ENCODE measurements at places on chromosomes 6 and 20.

DNA sequence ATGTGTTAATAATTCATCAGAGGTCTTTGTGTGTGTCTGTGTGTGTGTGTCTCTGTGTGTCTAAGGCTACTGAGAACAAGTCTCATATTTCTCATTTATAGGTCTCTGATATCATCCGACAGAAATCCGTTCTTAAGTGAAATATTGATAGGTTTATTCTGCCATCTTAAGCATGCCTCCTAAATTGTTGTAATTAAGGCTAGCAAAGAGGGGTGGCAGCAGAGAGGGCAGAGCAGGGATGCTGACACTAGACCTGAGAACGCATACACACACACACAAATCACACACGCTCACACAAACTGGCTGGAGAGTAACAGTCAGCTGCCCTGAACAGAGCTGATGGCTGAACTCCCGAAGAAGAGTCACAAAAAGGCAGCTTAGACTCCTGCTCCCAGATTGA is 84.9 kb upstream of the LRFN2 start:
- no peak for DNase-seq

- no peak for DNase-seq
Measured at GRCh38 chr6:110856296-110856695, 18.3 kb upstream of the AMD1 start.

DNA sequence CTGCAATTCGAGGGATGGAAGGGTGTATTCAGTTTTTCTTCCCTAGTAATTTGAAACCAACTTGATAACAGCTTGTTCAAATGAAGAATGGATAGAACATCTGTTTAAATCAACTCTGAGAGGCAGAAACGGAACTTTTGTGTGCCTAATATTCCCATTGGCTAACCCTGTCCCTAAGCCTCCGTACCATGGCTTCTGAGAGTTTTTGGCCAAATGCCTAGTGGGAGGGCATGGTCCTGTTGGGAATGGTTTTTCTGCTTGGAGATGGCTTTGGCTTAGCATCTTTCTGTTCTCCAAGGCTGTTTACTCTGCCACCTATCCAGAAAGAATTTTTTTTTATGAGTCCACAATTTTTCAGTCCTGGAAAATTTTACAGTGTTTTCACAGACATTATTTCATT is 126.7 kb upstream of the MLIP start:
- DNase-seq: no peak

DNA sequence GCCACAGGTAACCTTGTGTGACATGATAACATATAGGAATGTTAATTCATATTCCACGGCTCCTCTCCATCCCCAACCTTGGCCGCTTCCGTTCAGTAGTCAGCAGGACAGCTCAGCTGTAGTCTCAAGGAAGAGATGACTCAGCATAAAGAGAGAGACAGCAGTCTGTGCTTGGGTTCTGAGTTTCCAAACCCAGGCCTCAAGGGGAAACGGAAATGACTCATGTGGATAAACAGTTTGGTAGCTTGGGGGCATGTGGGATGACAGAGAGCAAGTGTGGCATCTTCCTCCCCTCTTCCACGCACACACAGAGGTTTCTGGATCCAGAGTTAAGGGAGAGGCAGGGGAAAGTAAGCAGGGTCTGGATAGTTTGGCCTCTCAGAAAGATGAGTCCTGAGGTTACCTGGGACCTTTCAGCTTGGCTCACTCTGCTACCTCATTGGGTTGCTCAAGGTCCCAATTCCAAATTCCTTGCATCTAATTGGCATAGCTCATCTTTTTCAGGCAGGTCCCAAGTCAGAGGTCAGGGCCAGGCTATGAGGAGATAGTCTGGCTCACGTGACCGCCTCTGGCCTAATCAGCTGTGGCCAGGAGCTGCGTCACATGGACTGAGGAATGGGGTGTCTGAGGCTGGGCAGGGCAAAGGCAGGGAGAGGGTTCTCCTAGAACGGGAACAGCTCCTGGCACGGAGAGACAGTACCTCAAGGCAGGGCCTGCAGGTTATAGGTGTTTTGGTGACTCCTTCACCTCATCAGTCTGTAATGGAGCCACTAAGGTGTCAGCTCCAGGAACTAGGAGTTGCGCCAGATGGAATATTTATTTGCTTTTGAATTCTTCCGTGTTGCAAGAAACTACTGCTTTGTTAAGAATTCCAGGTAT is 36.5 kb upstream of the MLN start:
- DNase-seq: no peak

- no peak for DNase-seq
Measured at GRCh38 chr6:34200340-34200971, 36.2 kb upstream of the HMGA1 start.

DNA sequence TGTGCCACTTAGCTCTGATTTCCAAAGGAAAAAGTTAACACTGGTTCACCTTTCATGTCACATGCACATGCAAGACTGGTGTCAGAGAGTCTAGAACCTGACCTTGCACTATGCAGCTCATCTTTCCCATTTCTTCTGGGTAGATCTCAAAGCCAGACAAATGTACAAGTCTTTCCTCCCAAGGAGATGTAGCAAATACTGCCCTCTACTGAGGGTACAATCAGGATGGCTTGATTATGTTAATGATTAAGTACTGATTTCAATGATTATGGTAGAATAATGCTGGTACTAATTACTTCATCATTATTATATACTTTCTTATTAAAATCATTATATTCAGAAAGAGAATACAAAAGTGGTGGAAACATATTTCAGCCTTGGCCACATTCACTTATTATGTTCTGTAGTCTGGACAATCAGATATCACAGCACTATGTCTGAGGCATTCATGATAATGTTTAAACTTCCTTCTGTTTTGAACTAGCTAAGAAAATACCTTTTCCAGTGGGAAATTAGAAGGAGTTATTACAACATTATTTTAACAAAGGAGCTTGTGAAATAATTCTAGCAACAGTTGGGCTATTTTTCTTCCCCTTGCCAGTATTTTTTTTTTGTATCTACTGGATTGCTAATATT is 68.5 kb upstream of the FOXO3 start:
- DNase-seq: no peak

DNA sequence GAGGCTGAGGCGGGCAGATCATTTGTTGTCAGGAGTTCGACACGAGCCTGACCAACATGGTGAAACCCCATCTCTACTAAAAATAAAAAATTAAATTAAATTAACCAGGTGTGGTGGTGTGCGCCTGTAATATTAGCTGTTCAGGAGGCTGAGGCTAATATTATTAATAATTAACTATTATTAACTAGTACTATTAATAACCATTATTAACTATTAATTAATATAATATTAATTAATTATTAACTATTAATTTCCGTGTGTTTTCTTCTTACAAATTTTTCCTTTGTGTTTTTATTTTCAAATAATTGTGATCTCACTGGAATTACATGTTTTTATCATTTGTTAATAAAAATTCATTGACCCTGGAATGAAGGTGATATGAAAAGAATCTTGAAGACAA is 557.4 kb upstream of the ADGRB3 start:
- no peak for DNase-seq

- DNase-seq: no peak
Measured at GRCh38 chr20:43563429-43563828, 4.6 kb downstream of the SGK2 start.

DNA sequence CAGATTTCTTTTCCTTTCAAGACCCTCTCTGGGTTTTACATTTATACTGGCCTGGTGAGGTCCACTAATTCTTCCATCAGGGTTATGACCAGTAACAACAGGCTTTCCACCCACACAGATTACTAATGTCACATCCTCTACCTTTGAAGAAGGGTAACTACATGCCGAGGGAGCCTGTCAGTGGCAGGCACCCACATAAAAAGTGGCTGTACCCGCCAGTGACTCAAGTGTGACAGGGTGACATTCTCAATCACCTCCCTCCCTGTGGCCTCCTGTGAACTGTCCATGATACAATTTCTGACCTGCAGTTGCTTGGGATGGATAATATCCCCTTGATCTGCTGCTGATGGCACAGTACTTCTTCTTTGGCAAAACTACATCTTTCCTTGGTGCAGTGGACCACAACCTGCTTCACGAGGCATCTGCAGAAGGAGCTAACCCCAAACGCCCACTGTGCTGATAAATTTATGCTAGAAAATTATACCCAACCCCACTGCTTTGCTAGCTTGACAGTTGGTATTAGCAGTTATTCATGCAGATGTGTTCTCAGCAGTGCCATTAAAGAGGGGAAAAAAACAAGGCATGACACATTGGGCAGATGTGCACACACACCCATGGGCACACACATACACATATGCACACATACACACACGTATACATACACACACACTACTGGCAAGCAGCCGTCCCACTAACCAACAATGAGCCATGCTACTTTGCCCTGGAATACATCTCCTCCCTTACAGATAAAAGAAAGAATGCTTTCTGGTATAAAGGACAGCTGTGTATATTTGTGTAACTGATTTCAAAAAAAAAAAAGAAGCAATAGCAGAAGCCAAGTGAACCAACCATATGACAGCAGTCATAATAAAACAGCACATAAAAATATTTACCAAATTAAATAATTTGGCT is 20.8 kb downstream of the GFOD1 start:
- DNase-seq: no peak

- no peak for DNase-seq
Measured at GRCh38 chr6:40719671-40720374, 132.7 kb upstream of the LRFN2 start.

DNA sequence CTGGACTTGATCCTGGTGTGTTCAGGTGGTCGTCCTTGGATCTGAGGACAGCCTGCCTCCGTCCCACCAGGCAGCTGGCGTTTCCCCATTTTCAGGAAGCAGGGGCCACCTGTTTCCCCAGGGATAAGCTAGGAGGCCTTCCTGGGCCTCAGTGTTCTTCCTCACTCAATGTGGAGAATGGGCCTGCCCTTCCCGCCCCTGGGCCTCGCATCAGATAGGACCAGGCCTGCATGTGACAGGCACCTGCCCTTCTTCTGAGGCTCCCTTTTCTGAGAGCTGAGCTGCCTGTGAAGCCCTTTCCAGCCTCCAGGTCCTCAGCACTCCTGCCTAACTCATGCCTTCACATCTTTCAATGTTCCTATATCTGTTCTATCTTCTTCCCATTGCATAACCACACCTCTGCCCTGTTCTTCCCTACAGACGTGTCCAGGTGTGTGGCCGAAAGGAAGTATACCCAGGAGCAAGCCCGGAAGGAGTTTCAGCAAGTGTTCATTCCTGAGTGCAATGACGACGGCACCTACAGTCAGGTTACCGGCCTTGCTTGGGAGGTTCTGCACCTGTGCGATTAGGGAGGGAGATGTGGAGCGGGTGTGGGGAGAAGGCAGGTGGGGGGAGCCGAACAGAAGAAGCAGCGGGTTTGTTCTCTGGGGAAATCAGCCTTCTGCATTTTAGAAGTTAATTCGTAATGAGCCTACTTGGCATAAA is 85.1 kb downstream of the SMOC2 start:
- no peak for DNase-seq

- DNase-seq: no peak
Measured at GRCh38 chr20:15817351-15817750, 755.9 kb downstream of the KIF16B start.

GRCh38 chr6:90586546-90586835 is 381 bp downstream of the MAP3K7 start:
- DNase-seq: no peak
